B cell (primary cell): ENCODE measurements at places on chromosomes 6 and 20.

GRCh38 chr6:125066140-125066539 lies 87.4 kb upstream of the TPD52L1 start:
- H3K36me3 ChIP-seq: no peaks in the 10 kb centered on the region
- no peak overlapping the region for H3K27ac ChIP-seq
- H3K27me3 ChIP-seq: no peaks in the 10 kb centered on the region
- DNase-seq: no peak

GRCh38 chr6:4809999-4810918 lies 34.1 kb downstream of the CDYL start:
- H3K4me1 ChIP-seq: peaks cover 29% of the 10 kb centered on the region
- no peak overlapping the region for H3K4me3 ChIP-seq
- peaks cover 6% of the 10 kb centered on the region for H3K36me3 ChIP-seq
- DNase-seq: no peak

GRCh38 chr6:22470454-22471131 lies 98.8 kb upstream of the HDGFL1 start:
- no peaks in the 10 kb centered on the region for H3K36me3 ChIP-seq
- no peak for DNase-seq
- no peak overlapping the region for H3K4me3 ChIP-seq
- H3K27ac ChIP-seq: no peak overlapping the region
- H3K27me3 ChIP-seq: no peaks in the 10 kb centered on the region

GRCh38 chr6:155278319-155279049 lies 14.7 kb downstream of the CLDN20 start:
- H3K4me3 ChIP-seq: no peak overlapping the region
- H3K36me3 ChIP-seq: peaks cover 2% of the 10 kb centered on the region
- no peak overlapping the region for H3K27ac ChIP-seq
- H3K4me1 ChIP-seq: no peaks in the 10 kb centered on the region

- H3K27ac ChIP-seq: peak overlapping the region; percentile 95
- DNase-seq: peak; percentile 73
- H3K36me3 ChIP-seq: peaks cover 1% of the 10 kb centered on the region
- peak overlapping the region; percentile 82 for H3K4me3 ChIP-seq
- peaks cover 18% of the 10 kb centered on the region for H3K4me1 ChIP-seq
- H3K27me3 ChIP-seq: no peaks in the 10 kb centered on the region
These were observed 2.3 kb downstream of the E2F3 start for GRCh38 chr6:20403766-20404640.

GRCh38 chr6:16684195-16684689 lies 77.0 kb downstream of the ATXN1 start:
- H3K4me1 ChIP-seq: peaks cover 21% of the 10 kb centered on the region
- H3K27me3 ChIP-seq: no peaks in the 10 kb centered on the region
- H3K27ac ChIP-seq: peak overlapping the region; percentile 15
- H3K4me3 ChIP-seq: no peak overlapping the region

GRCh38 chr6:3707024-3707423 lies 44.5 kb downstream of the PXDC1 start:
- no peaks in the 10 kb centered on the region for H3K27me3 ChIP-seq
- H3K4me1 ChIP-seq: no peaks in the 10 kb centered on the region
- no peak for DNase-seq
- H3K27ac ChIP-seq: no peak overlapping the region
- H3K4me3 ChIP-seq: no peak overlapping the region

DNA sequence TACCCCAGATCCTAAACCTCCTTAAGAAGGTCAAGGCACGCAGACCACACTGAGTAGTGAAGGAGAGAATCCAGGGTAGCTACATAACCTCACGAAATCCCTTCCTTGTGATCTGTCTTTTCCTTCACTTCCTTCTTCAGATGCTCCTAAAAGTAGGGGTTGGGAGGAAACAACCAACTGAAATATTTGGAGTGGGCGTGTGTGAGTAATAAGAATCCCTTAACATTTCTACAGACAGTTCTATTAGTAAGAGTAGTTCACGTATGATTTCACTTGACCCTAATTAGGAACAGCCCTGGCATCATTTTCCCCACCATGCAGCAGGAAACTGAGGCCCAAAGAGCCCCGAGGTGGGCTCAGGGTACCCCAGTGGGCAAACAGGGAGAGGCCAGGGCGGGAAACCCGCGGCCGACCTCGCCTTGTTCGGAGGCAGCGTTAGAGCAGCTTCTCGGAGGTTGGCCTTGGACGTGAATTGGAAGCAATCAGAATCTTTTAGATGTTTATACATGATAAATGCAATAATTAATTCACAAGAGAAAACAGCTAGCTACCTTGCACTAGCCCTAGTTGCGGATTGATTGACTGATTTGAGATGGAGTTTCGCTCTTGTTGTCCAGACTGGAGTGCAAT lies 859 bp upstream of the RAE1 start:
- peak; percentile 30 for DNase-seq
- H3K4me1 ChIP-seq: peaks cover 9% of the 10 kb centered on the region
- peaks cover 26% of the 10 kb centered on the region for H3K36me3 ChIP-seq
- H3K4me3 ChIP-seq: no peak overlapping the region
- no peak overlapping the region for H3K27ac ChIP-seq

- peaks cover 19% of the 10 kb centered on the region for H3K4me1 ChIP-seq
- H3K27ac ChIP-seq: no peak overlapping the region
These were observed 124.2 kb upstream of the PTPN1 start for GRCh38 chr20:50385733-50386640.

DNA sequence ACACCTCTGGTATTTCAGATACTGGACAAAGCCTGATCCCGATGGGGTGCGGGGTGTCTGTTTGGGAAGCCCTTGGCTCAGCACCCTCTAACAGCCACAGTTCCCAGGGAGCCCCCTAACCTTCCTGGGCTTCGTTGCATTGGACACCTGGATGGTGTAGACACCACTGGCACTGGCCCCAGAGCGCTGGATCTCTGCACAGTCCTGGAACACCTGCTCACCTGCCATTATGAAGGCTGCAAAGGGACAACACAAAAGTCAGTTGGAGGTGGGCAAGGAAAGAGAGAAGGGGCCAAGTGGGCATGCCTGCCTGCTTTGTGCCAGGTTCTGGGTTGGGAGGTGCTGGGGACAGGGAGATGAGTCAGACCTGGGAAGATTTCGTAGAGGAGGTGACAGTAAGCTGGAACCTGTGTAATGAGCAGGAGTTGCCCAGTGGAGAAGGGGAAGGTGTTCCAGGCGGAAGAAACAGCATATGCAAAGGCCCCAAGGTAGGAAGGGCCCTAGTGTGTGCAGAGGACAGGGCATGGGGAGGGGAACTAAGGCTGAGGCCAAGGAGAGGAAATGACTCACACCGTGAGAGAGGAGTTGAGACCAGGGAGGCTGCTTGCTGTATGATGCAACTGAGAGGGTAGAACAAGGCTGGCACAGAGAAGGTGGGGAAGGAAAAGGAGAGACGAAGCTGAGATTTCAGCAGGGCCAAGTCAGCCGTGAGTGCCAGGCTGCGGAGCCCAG lies 34.9 kb downstream of the ANGPT4 start:
- H3K4me3 ChIP-seq: no peak overlapping the region
- no peaks in the 10 kb centered on the region for H3K36me3 ChIP-seq
- DNase-seq: no peak
- H3K27me3 ChIP-seq: peaks cover 12% of the 10 kb centered on the region
